ENCODE measurements at places on chromosomes 6 and 20. TPM values are rescaled to one million over a fixed set of nuclear protein-coding genes. Genes with fewer than 3 reads are reported as not detected.

LAMA5 gene
- total RNA-seq = 352 TPM

TBX18 gene
- 19.0 TPM for total RNA-seq

FOXQ1 gene
- total RNA-seq = 2.5 TPM

MEP1A gene
- not detected for total RNA-seq

DEFB127 gene
- total RNA-seq = not detected

RAB44 gene
- 0.02 TPM for total RNA-seq

LY6G6F gene
- total RNA-seq = not detected

LPA gene
- total RNA-seq = 0.02 TPM

PAK5 gene
- not detected for total RNA-seq

ZBTB2 gene
- total RNA-seq = 17.0 TPM

All from A549 treated with DMSO at 1 μM for 4 hours (cell line).